ENCODE measurements at places on chromosomes 4 and X.
A peak's percentile ranks its signal among the peaks of the same experiment; 100 is the strongest.

DNA sequence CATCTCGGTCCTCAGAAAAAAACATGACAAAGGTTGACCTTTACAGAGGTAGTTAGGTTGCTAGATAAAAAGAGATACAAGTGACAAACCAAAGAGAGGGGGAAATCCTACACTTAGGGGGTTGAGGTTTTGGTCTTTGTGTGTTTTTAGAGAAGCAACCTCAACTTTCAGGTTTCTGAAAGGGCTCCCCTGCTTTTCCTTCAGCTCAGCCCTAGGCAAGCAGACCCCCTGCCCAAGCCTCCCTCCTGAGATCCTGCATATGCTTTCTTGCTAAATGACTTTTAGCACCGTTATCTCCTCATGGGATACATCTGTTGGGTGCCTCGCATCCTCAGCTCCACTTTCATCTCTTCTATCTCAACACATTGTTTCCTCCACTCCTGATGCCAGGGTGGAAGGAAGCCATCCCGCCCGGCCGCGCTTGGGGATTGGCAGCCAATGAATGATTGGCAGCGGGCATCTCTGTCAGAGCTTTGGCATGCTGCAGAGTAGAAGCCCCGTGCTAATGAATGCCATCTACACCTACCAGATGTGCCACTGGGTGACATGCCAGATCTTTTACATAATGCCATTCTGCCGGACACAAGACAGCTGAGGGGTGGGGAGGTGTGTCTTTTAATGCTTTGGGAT, 15.0 kb upstream of the PRDM8 start:
- no peak overlapping the region for H3K4me3 ChIP-seq
- no peaks in the 10 kb centered on the region for H3K4me1 ChIP-seq
- DNase-seq: no peak

- no peak overlapping the region for H3K4me3 ChIP-seq
- H3K27me3 ChIP-seq: no peaks in the 10 kb centered on the region
- DNase-seq: no peak
- no peaks in the 10 kb centered on the region for H3K36me3 ChIP-seq
Measured at GRCh38 chr4:127217586-127218229, 415.0 kb upstream of the INTU start.

- no peaks in the 10 kb centered on the region for H3K4me1 ChIP-seq
- no peaks in the 10 kb centered on the region for H3K27me3 ChIP-seq
- H3K4me3 ChIP-seq: no peak overlapping the region
- no peak overlapping the region for H3K27ac ChIP-seq
- no peaks in the 10 kb centered on the region for H3K36me3 ChIP-seq
Measured at GRCh38 chr4:187565416-187565815, 430.2 kb upstream of the ZFP42 start.

GRCh38 chr4:175246941-175247340, 328.8 kb downstream of the ADAM29 start:
- no peaks in the 10 kb centered on the region for H3K4me1 ChIP-seq
- no peak overlapping the region for H3K27ac ChIP-seq
- no peak for DNase-seq
- no peak overlapping the region for H3K4me3 ChIP-seq

- H3K27me3 ChIP-seq: no peaks in the 10 kb centered on the region
- no peak overlapping the region for H3K4me3 ChIP-seq
- no peak for DNase-seq
- H3K36me3 ChIP-seq: no peaks in the 10 kb centered on the region
- no peaks in the 10 kb centered on the region for H3K4me1 ChIP-seq
Measured at GRCh38 chrX:39367416-39367815, 566.2 kb downstream of the MID1IP1 start.

DNA sequence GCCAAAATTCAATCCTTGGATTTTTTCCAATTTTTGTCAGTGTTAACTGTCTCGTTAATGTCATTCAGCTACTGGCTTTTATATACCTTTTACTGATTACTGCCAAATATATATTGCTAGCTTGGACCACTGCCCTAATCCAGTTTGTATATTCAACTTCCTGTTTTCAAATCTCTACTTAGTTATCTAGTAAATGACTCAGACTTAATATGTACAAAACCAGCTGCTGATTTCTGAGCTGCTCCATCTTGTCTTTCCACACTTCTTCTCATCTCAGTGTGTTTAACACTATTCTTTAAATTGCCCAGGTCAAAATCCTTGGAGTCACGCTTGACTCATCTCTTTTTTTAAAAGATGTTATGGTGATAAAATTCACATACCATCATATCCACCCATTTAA, 1196.7 kb downstream of the RAPGEF2 start:
- H3K27me3 ChIP-seq: no peaks in the 10 kb centered on the region
- no peak overlapping the region for H3K4me3 ChIP-seq
- H3K4me1 ChIP-seq: no peaks in the 10 kb centered on the region
- no peak overlapping the region for H3K27ac ChIP-seq
- DNase-seq: no peak

DNA sequence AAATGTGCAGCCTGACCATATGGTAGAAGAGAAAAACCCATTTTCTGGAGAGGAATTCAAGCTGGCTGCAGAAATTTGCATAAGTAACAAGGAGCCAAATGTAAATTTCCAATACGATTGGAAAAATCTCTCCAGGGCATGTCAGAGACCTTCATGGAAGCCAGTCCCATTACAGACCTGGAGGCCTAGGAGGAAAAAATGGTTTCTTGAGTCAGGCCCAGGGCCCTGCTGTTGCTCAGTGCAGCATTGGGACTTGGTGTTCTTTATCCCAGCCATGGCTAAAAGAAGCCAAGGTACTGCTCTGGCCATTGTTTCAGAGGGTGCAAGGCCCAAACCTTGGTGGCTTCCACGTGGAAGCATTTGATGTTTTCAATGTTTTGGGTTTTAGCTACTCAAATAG, 70.6 kb downstream of the MAGEC2 start:
- H3K27ac ChIP-seq: no peak overlapping the region
- no peaks in the 10 kb centered on the region for H3K36me3 ChIP-seq
- H3K27me3 ChIP-seq: no peaks in the 10 kb centered on the region
- no peaks in the 10 kb centered on the region for H3K4me1 ChIP-seq
- no peak for DNase-seq

DNA sequence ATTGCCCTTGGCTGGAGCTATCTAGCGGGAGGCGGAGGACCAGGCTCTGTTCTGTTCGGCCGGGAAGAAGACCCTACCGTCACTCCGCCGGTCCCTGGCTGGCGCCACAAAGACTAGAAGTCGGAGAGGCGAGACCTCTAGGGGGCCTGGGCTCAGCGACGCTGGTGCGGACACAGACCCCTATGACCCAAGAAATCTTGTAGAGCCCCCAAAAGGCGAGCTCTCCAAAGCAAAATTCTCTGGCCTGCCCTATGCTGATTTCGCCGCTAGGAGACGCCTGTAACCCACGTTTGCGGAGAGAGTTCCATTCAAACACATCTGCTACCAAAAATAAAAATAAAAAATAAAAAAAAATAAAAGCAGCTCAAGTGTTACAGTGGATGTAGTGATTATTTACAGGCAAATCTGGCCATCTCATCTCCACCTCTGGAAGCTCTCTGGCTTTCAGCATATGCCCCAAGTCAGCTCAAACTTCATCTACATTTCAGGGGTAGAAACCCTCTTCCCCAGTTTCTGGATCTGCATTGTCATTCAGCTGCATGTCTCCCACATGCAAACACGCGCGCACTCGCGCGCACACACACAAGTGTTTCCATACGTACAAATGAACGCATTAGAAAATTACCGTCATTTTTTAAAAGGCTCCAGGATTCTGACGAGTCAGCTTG, 2.4 kb upstream of the PCDH10 start:
- no peak for DNase-seq
- no peak overlapping the region for H3K27ac ChIP-seq
- peak overlapping the region; percentile 15 for H3K4me3 ChIP-seq
- no peaks in the 10 kb centered on the region for H3K36me3 ChIP-seq
- H3K27me3 ChIP-seq: peaks cover 15% of the 10 kb centered on the region

GRCh38 chr4:5128569-5128968, 77.3 kb downstream of the STK32B start:
- no peak for DNase-seq
- H3K36me3 ChIP-seq: no peaks in the 10 kb centered on the region
- no peaks in the 10 kb centered on the region for H3K4me1 ChIP-seq
- no peaks in the 10 kb centered on the region for H3K27me3 ChIP-seq
- H3K4me3 ChIP-seq: no peak overlapping the region

DNA sequence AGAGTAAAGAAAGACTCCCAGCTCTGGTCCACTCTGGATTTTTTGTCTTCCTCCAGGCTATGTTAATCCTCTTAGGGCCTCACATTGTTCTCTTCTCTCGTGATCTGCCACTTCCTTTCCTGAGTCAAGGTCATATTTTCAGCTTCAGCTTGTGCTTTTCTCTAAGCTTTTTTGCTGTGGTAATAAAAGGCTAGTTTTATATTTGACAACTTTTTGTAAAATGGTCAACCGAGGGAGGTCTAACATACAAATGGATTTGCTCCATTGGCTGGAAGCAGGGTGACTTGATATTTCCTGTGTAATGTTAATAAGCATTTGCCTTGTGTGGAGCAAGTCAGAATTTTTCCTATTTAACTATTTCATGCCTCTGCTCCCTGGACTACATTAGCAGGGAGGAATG, 239.7 kb downstream of the RAB28 start:
- no peaks in the 10 kb centered on the region for H3K27me3 ChIP-seq
- DNase-seq: no peak
- H3K4me3 ChIP-seq: no peak overlapping the region
- no peaks in the 10 kb centered on the region for H3K4me1 ChIP-seq
- H3K36me3 ChIP-seq: no peaks in the 10 kb centered on the region
- H3K27ac ChIP-seq: no peak overlapping the region

DNA sequence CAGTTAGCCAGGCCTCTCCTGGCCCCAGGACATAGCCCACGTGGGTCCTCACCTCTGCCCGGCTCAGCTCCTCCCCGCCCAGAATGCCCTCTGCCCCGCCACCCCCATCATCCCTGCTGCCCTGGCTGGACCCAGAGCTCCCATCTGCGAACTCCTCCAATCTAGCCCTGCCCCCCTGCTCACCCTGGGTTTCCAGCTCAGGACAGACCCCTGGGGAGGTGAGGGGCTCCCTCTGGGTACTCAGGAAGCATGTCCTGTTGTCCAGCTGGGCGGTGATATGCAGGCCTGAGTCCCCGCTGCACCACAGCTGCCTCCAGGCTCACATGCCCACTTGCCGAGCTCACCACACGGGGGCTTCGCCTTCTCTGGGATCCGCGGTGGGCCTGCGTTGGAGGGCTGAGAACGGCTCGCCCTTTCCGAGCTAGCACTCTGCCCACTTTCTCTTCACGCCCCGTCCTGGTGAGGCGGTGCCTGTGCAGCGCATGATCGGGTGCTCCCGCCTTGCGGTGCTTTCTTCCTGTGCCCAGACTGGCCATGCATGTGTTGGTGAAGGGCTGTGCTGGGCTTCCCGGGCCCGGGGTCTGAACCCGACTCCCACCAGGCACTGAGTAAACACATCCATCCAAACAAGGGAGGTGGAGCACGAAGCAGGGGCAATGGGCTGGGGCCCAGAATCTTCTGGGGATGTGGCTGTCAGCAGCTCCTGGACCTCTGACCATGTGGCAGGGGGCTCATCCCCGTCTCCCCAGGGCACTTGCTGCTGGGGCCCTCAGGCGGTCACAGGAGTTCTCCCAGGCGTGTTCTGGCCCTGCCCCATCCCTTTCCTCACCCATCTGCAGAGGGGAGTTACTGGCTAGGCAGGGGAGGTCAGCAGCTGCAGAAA, 74.3 kb downstream of the RGS12 start:
- H3K27ac ChIP-seq: no peak overlapping the region
- no peaks in the 10 kb centered on the region for H3K27me3 ChIP-seq
- H3K4me1 ChIP-seq: no peaks in the 10 kb centered on the region
- no peaks in the 10 kb centered on the region for H3K36me3 ChIP-seq

DNA sequence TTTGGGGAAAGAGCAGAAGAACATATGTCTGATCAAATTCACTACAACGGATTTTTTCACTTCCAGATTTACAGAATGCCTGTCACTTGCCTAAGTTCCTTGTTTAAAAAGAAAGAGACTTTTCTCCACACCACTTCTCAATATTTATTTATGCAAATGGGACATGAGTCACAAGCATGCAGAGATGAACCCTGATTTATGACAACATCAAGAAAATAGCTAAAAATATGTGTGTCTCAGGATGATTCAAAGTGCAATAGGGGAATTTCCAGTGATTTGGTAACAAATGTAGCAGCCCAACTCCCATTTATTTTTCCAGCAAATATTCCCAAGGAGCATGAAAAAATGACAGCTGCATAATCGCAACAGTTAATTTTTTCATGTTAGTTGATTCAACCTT, 180.4 kb upstream of the FAT1 start:
- no peak for DNase-seq
- no peaks in the 10 kb centered on the region for H3K27me3 ChIP-seq
- H3K36me3 ChIP-seq: no peaks in the 10 kb centered on the region
- H3K4me3 ChIP-seq: no peak overlapping the region
- H3K27ac ChIP-seq: no peak overlapping the region

DNA sequence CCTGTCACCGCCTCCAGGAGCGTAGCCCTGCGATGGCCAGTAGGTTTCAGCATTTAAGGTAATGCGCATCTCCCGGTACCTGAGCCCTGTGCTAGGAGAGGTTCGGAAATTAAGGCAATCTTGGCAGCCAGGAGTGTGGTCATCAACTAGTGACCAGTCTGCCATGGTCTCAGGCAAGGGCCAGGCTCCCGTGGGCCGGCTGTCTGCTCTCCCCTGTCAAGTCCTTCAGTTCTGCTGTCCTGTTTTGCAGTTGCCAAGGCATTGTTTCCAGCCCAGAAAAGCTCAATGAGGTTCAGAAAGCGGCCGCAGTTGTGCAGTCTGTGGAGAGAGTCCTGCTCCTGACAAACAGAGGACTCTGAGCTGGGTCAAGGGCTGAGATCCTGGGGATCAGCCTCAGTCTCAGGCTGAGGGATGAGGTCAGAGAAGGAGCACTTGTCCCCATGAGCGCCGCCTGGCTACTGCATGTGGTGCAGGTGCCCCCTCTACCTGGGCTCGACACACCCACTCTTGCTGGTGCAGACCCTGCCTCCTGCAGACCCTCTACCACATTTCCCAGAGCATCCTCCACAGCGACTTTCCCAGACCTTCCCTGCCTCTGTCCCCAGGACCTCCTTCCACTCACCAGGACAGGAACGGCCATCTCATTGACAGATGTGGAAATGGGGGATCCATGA, 53.4 kb upstream of the PSAPL1 start:
- DNase-seq: no peak
- H3K4me3 ChIP-seq: no peak overlapping the region

GRCh38 chr4:26196567-26196966, 124.2 kb upstream of the RBPJ start:
- no peak for DNase-seq
- no peaks in the 10 kb centered on the region for H3K4me1 ChIP-seq
- no peaks in the 10 kb centered on the region for H3K36me3 ChIP-seq
- no peaks in the 10 kb centered on the region for H3K27me3 ChIP-seq
- no peak overlapping the region for H3K27ac ChIP-seq

Data from right atrium auricular region (tissue), 2 donors.